ENCODE measurements at places on chromosomes 2 and 18.

DNA sequence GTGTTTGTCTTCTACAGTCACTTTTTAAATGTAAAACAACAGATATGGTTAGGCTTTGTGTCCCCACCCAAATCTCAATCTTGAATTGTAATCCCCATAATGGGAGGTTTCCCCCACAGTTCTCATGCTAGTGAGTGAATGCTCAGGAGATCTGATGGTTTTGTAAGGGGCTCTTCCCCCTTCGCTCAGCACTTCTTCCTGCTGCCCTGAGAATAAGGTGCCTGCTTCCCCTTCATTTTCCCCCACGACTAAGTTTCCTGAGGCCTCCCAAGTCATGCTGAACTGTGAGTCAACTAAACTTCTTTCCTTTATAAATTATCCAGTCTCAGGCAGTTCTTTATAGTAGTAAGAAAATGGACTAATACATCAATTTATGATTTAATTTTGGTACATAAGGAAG lies 118.0 kb upstream of the SNTG2 start:
- DNase-seq, result no peak

- no peak for DNase-seq
These were observed 13.6 kb upstream of the IRS1 start for GRCh38 chr2:226813148-226813701.

DNA sequence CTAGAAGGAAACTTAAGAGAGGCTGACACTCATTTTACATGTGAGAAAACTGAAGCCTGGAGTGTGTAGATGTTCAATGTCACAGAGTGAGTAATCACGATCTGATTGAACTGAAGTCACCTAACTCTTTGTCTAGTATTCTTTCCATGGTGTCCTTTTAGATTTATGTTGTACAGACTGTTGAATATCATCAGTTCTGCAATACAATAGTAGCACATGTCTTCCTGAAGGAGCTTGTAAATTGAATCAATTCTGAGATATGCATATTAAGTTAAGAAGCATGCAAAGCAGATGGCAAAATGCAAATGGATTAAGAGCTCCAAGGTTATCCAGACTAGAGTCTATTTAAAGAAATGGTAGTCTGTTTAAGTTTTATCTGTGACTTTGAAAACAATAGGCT lies 484.9 kb upstream of the CRIM1 start:
- no peak for DNase-seq

DNA sequence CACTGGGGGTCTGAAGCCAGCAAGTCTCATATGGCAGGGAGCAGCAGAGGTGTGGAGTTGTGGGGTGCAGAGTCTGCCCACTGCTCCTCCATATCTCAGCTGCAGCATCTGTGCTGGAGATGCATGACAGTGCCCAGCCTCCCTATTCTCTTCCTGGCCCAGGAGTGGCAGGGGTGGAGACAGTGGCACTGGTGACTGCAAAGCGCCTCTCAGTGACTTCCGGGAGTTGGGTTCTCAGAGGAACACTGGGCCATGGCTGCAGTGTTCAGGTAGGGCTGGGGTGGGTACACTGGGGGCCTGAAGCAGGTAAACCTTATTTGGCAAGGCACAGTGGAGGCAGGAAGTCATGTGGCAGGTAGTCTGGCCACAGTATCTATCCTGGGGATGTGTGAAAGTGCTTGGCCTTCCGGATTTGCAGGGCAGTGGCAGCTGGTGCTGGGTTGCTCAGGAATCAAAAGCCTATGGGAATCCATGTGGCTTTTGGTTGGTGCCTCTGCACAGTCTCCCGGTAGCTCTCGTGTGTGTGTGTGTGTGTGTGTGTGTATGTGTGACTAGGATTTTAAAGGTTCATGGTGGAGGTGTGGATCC lies 60.3 kb upstream of the THUMPD2 start:
- no peak for DNase-seq

DNA sequence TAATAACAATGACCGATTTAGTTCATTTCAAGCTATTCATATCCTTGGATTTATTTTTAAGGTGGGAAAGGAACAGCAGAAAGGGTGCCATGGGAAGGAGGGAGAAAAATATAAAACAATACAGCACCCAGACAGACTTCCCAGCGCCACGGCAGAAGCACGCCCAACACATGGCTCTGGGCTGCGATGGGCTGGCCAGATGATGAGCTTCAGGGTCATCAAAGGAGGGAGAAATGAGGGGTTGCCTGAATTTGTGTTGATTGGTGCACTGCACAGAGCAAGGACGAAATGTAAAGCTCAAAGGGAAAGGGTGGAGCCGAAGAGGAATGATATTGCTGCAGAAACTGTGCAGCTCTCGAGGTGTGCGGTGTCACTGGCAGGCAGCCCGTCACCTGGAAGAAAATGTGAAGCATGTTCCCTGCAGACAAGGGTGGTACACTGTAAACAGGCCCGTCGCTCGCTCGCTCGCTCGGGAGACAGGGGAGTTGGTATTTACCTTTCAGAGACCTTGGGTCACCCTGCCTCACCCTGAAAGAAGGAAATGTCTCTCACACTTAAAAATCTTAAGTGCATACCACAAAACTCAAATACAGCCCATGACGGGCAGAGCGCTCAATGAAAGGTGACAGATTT lies 195.5 kb upstream of the CTAGE1 start:
- DNase-seq, result no peak

- DNase-seq, result no peak
These were observed 479.1 kb downstream of the MBD2 start for GRCh38 chr18:53745224-53745967.

DNA sequence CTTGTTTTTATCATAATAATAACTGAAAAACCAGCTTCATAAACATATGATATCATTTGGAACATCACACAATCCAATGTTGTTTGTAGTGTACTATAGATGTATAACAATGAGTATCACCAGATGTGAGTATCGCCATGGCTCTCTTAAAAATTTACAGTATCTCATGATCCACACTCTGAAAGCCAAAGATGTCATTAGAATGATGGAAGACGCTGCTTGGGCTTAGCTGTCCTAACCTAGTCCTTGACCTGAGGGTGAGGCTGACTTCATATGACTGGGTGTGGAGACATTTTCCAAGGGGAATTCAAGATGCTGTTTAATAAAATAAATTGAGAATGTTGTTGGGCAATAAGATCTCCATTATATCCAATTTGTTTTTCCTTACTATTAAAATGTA lies 242.6 kb downstream of the RIT2 start:
- DNase-seq, result no peak

GRCh38 chr2:239953418-239954061 lies 71.6 kb downstream of the NDUFA10 start:
- DNase-seq, result no peak

- DNase-seq, result no peak
These were observed 190.2 kb downstream of the SETBP1 start for GRCh38 chr18:44870631-44871502.

DNA sequence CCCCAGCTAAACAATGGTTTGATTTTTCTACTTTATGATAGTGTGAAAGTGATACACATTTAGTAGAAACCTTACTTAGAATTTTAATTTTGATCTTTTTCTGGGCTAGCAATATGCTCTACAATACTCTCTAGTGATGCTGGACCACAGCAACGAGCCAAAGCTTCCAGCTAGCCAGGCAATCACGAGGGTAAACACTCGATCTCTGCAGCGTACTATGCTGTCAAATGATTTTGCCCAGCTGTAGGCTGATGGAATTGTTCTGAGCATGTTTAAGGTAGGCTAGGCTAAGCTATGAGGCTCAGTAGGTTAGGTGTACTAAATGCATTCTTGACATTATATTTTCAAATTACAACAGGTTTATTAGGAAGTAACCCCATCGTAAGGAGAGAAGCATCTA lies 207.5 kb downstream of the LRRTM4 start:
- no peak for DNase-seq

- DNase-seq, result no peak
These were observed 634.3 kb upstream of the SOX11 start for GRCh38 chr2:5057891-5058351.

GRCh38 chr18:55244546-55244945 lies 285.3 kb upstream of the CCDC68 start:
- no peak for DNase-seq

- DNase-seq, result no peak
These were observed 180.8 kb upstream of the RAB6C start for GRCh38 chr2:129798626-129799025.

GRCh38 chr2:25448808-25449207 lies 107.1 kb upstream of the DNMT3A start:
- DNase-seq, result no peak

DNA sequence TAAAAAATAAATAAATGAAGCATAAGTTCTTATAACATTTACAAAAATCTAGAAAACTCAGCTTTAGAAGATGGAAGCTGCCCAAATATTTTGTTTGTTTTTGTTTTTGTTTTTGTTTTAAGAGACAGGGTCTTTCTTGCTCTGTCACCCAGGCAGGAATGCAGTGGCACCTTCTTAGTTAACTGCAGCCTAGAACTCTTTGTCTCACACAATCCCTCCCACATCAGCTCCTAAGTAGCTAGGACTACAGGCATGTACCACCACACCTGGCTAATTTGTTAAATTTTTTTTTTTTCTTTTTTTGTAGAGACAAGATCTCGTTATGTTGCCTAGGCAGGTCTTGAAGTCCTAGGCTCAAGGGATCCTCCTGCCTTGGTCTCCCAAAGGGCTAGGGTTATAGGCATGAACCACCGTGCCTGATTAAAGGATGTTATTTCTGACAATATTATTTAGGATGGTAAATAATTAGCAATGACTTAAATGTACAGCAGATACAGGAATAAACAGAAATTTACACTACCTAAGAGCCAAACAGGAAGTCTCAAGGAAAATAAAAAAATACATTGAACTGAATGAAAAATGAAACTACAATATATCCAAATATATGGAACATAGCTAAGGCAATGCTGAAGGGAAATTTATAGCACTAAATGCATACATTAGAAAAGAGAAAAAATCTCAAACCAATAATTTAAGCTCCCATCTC lies 17.2 kb downstream of the SESTD1 start:
- DNase-seq, result no peak

- no peak for DNase-seq
These were observed 62.8 kb upstream of the HDAC4 start for GRCh38 chr2:239463541-239464165.

- DNase-seq, result no peak
These were observed 198.6 kb downstream of the RNF152 start for GRCh38 chr18:61694236-61694635.

GRCh38 chr2:119248751-119249150 lies 25.1 kb downstream of the STEAP3 start:
- no peak for DNase-seq

DNA sequence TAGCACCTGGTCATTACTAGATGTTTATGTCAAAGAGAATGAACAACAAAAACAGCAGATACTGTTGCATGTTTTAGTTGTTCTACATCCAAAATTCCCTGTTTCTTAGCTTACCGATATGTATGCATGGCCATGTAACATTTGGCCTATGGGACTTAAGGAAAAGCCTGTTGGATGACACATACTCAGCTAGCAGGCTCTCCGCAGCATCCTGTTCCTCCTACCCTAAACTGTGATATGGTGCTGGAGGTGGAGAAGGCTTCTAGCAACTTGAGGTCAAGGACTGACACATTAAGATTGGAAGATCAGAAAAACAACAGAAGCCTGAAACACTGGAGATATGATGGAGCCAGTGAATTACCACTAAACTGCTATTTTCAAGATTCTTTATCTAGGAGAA lies 537.8 kb downstream of the LRRTM4 start:
- DNase-seq, result no peak
